SK-N-SH (cell line): ENCODE measurements at places on chromosomes 1 and 21. TPM values are rescaled to one million over a fixed set of nuclear protein-coding genes. Genes with fewer than 3 reads are reported as not detected.
A peak's percentile ranks its signal among the peaks of the same experiment; 100 is the strongest.

DNA sequence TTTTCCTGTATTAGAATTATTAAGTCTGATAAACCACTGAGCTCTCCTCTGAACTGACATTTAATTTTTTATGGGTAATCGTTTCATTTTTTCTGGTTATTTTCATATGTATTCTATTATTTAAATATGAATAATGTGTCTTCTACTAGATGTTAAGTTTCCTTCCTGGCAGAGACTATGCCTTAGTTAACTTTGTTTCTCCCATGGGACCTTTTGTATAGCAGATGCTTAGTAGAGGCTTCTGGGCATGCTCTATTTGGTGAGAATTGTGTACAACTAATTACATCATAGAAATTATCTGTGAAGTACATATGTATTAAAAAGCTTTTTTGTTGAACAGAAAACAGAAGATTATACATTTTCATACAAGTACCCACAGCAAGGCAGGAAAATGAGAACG lies 23.4 kb downstream of the CTBS start:
- no peaks in the 10 kb centered on the region for H3K4me1 ChIP-seq
- no peak for DNase-seq
- no peaks in the 10 kb centered on the region for H3K27me3 ChIP-seq
- peaks cover 16% of the 10 kb centered on the region for H3K36me3 ChIP-seq
- H3K4me3 ChIP-seq: no peak overlapping the region

ASPM gene
- polyA plus RNA-seq: 3.0 and 3.3 TPM in 2 replicates

GRCh38 chr1:78359666-78360065 lies 131.1 kb upstream of the PTGFR start:
- no peak overlapping the region for H3K27ac ChIP-seq
- no peak for DNase-seq
- no peaks in the 10 kb centered on the region for H3K36me3 ChIP-seq
- H3K4me3 ChIP-seq: no peak overlapping the region
- no peaks in the 10 kb centered on the region for H3K27me3 ChIP-seq
- H3K4me1 ChIP-seq: no peaks in the 10 kb centered on the region

GRCh38 chr1:164731161-164731876 lies 172.3 kb downstream of the PBX1 start:
- H3K27me3 ChIP-seq: no peaks in the 10 kb centered on the region
- DNase-seq: no peak
- H3K27ac ChIP-seq: no peak overlapping the region
- no peaks in the 10 kb centered on the region for H3K36me3 ChIP-seq

GRCh38 chr1:228007801-228008341 lies 1.1 kb downstream of the WNT3A start:
- DNase-seq: peak; percentile 43
- no peaks in the 10 kb centered on the region for H3K36me3 ChIP-seq
- H3K27me3 ChIP-seq: peaks cover 39% of the 10 kb centered on the region
- no peak overlapping the region for H3K27ac ChIP-seq

DNA sequence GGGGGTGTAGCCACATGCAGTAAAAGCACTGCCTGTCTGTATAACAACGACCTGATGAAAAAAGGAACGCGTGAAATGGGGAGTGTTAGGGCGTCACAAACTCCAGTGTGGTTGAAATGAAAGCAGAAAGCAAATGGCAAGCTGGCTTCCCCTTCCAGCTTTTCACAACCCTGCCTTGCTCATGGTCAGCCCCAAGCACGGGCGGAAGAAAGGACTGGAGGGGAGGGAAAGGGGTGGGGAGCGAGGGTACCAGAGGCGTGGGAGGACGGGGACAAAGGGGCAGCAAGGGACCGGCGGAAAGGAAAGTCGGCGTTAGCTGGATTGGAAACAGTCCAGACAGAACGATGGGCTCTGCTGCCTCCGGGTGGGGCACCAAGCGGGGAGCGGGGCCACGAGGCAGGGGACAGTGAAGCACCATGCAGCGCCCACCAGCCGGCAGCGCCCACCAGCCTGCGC lies 9.6 kb downstream of the VPS26C start:
- DNase-seq: peak; percentile 74
- peak overlapping the region; percentile 39 for H3K4me3 ChIP-seq
- H3K27me3 ChIP-seq: no peaks in the 10 kb centered on the region
- H3K4me1 ChIP-seq: no peaks in the 10 kb centered on the region
- peaks cover 25% of the 10 kb centered on the region for H3K36me3 ChIP-seq

CFAP74 gene
- not detected in 2 replicates for polyA plus RNA-seq

DNA sequence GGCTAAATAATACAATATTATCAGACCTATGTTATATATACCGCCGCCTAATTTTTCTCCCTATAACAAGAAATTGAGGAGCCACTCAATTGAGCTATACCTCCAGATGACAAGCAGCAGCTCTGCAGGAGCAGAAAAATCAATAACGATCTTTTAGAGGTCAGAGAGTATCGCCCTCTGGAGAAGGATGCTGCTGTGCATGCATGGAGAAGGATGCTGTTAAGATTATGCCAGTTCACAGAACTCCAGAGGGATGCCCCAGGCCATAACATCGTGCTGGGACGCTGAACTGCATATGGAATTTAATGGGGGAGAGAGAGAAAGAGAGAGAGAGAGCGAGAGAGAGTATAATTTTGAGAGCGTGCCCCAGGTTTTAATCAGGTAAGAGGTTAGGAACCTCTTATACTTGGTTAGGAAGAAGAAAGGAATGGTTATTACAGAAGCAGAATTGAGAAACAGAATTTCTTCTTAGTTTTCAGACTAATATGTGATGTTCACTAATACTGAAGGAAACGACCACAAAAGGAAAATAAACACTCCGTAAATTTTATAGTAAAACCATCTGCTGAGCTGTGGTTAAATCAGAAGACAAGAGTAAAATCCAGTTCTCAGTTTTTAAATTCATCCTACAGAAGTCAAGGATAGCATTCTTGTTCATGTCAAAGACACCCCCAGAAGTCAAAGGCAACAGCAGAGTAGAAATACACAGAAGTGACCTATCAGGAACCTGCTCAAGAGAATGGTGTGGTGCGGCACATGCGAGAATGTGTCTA lies 111.1 kb downstream of the SMYD2 start:
- H3K4me3 ChIP-seq: no peak overlapping the region
- no peaks in the 10 kb centered on the region for H3K27me3 ChIP-seq
- no peak for DNase-seq
- H3K27ac ChIP-seq: no peak overlapping the region
- H3K4me1 ChIP-seq: no peaks in the 10 kb centered on the region; the same call in 1 of the 2 replicates

GRCh38 chr1:16924216-16924918 lies 2.6 kb downstream of the CROCC start:
- peaks cover 6% of the 10 kb centered on the region; the same call in 1 of the 2 replicates for H3K4me1 ChIP-seq
- no peaks in the 10 kb centered on the region for H3K27me3 ChIP-seq
- H3K4me3 ChIP-seq: no peak overlapping the region

ITSN1 gene
- 27.8 and 31.3 TPM in 2 replicates for polyA plus RNA-seq

- H3K27ac ChIP-seq: no peak overlapping the region
- DNase-seq: no peak
- H3K36me3 ChIP-seq: no peaks in the 10 kb centered on the region
- H3K27me3 ChIP-seq: no peaks in the 10 kb centered on the region
- no peak overlapping the region for H3K4me3 ChIP-seq
- no peaks in the 10 kb centered on the region for H3K4me1 ChIP-seq
Observed at GRCh38 chr1:51222136-51222787, 13.8 kb upstream of the RNF11 start.

DNA sequence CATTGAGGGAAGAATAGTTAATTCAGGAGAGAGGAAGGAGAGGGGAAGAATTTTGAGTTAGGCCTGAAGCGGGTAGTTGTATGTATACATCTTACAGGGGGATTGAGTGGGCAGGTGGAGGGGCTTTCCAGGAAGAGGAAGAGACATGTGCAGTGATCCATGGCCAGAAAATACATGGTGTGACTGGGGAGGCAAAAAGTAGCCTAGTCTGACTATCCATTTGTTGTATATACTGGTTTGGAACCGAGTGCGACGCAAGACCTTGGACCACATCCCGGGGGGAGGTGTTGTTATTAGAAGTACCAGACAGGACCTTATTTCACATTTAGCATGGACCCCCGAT lies 158.3 kb downstream of the SDCCAG8 start:
- H3K4me1 ChIP-seq: no peaks in the 10 kb centered on the region
- no peak overlapping the region for H3K4me3 ChIP-seq
- DNase-seq: no peak

UMODL1 gene
- polyA plus RNA-seq: not detected in 2 replicates

PRAMEF27 gene
- polyA plus RNA-seq: not detected in 2 replicates

FCRL1 gene
- polyA plus RNA-seq: not detected in 2 replicates

DNA sequence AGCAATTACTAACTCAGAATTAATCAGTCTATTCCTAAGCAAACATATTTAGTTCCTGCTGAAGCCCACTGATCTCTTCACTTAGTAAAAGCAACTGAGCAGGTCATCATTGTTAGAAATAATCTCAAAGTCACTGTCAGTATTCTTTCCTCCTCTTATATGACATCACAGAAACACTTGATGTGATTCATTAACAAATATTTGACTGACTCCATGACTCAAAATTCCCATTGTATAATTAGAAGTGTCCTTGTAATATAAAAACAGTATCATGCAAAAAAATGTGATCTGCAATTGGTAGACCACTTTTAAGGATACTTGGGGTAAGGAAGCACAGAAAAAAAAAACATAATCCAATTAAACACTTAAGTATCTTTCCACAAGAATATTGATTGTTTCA lies 194.4 kb downstream of the DPYD start:
- H3K4me3 ChIP-seq: no peak overlapping the region
- H3K27me3 ChIP-seq: no peaks in the 10 kb centered on the region
- DNase-seq: no peak
- no peak overlapping the region for H3K27ac ChIP-seq
- H3K36me3 ChIP-seq: 0 out of 2 replicates have a peak, but pooled peaks cover 2% of the 10 kb centered on the region

GRCh38 chr1:147235822-147236221 lies 6.7 kb upstream of the CHD1L start:
- H3K4me3 ChIP-seq: no peak overlapping the region
- no peaks in the 10 kb centered on the region for H3K36me3 ChIP-seq
- DNase-seq: no peak
- no peaks in the 10 kb centered on the region for H3K4me1 ChIP-seq
- H3K27ac ChIP-seq: no peak overlapping the region

RNF19B gene
- 20.1 and 22.6 TPM in 2 replicates for polyA plus RNA-seq
